Urothelium cell line (cell line): ENCODE measurements at places on chromosomes 2 and 18.

- no peak for DNase-seq
Observed at GRCh38 chr2:144675731-144676130, 155.8 kb upstream of the ZEB2 start.

DNA sequence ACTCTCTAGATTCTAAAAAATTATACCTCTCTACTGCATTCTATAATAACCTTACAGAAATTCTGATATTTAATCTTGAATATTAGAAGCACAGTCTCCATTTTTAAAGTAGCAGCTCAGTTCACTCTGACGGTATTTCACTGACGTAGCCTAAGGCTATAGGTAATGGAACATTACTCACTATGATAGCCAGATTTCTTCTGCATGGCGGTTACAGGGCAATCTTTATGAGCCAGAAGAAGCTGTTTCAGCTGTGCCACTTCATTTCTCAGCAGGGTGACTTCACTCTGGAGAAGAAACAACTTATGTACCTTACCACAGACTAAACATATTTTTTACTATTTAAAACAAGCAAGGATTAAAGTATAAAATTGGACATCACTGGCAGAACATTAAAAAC lies 75.3 kb upstream of the CHN1 start:
- DNase-seq = no peak

- no peak for DNase-seq
Observed at GRCh38 chr2:241499146-241499965, 9.0 kb downstream of the STK25 start.

- DNase-seq = no peak
Observed at GRCh38 chr2:179805001-179805400, 56.4 kb downstream of the ZNF385B start.

GRCh38 chr2:144358979-144359541 lies 160.9 kb downstream of the ZEB2 start:
- peak; percentile 8 for DNase-seq

DNA sequence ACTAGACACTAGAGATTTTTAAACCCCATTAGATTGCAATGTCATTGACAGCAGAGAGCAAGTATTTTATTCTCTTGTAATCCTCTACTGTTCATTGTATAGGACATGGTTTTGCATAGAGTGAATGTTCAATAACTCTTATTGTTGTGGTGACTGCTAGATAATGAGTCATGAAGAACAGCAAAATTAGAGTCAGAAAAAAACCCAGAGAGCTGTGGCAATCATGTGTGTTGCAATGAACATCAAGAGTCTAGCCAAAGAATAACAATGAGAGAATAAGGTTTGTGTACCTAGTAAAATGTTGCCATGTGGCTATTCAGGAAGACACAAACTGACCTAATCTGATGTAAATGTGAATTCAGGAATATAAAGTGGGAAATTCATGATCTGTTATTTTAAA lies 684.0 kb downstream of the DSC3 start:
- peak; percentile 2 for DNase-seq

DNA sequence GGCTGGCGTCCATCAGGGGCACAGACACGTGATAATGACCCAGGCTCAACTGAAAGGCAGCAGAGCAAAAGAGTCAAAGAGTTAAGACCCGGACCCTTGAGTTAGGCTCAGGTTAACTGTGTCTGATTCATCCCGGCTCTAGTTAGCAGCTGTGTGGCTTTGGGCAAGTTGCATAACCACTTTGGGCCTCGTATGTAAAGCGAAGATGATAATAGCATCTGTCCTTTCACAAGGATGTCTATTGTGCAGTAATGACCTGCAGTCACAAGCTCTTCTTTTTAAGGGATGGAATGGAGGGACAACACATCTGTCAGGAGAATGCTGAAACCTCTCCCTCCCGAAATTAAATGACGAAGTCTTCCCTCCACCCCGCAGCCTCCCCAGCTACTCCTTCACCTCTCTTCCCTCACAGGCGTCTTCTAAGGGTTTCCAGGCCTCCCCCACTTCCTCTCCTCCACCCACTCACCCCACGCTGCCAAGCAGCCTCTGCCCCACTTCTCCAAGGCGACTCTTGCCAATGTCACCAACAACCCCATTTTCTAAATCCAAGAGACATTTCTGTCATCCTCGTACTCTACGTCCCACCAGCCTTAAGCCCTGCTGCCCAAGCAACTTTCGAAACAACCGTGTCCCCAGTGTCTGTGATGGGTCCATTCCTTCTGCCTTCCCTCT lies 135.1 kb upstream of the ID2 start:
- no peak for DNase-seq

DNA sequence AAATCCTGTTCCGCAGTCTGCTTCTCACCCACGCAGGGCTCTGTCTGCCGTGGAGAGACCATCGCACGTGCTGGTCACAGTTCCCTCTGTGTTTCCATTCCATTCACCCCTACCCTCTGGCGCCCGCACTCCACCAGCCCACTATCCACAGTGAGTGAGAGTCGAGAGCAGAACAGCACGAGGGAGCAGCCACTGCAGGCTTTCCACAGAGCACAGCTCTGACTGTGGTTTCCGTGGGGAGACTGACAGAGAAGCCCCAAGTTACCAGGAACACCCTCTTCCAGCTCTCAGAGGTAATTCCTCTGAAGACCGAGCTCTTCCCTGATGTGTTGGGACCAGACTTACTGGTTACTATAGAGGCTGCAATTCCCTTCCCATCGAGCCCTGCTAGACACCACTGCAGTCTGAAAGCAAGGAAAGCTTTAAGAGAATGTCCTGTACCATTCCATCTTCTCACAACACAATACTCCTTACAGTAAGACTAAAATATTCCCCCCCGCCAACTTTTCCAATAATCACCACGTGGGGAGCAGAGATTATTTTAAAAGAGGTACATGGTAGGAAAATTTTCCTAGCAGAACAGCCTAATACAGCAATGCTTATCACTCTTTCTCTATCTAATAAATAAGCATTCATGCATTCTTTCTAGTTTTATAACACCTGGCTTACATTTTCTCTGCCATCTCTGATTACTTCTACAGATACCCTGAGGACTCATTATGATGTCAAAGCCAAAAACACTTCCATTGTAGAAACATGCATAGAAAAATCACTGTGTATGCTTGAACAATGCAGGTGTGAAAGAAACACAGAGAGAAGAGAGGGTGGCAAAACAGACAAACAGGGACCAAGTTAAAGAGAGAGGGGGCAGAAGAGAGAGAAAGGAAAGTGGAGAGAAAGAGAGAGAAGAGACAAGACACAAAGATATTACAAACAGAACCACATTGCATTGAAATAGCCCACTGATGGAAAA lies 4.7 kb downstream of the MYT1L start:
- no peak for DNase-seq

DNA sequence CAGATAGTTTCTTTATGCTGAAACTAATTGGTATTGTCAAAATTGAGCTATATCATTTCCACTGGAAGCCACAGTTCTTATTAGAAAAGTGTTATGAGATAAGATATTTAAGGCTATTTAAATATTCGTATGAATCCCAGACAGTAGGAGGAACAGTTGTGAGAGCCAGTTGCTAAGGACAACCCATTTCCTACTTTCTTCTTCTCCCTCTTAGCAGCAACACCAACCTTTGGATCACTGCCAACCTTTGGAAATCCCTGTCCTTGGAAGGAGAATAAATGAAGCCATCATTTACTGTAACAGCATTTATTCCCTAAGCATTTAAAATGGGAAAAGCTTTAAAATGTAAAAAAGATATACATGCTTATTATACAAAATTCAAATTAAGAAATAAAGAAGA lies 85.8 kb downstream of the PLCL1 start:
- no peak for DNase-seq

GRCh38 chr2:37851828-37852584 lies 73.1 kb upstream of the RMDN2 start:
- no peak for DNase-seq

- no peak for DNase-seq
Observed at GRCh38 chr18:61731693-61732376, 161.0 kb downstream of the RNF152 start.

- DNase-seq = no peak
Observed at GRCh38 chr2:8133913-8134472, 547.9 kb upstream of the ID2 start.

- no peak for DNase-seq
Observed at GRCh38 chr2:118752762-118753429, 94.6 kb downstream of the EN1 start.

GRCh38 chr18:23266717-23267446 lies 131.6 kb downstream of the CABLES1 start:
- no peak for DNase-seq

DNA sequence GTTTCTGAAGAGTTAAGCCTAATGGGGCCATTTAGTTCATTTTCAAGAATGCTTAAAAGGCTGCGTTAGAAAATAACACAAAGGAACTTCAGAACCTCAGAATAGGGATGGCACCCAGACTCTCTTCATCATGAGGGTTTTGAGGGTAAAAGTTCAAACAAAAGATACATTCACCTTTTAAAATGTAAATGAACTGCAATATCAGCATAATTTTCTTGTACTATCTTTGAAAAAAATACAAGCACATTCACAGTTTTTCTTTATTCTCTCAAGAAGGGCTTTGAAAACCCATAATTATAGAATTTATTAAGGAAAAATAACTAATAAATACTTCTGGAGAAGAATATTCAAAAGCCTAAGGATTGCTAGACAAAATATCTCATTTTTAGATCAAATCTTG lies 791.0 kb downstream of the DCC start:
- no peak for DNase-seq

- DNase-seq = no peak
Observed at GRCh38 chr2:237348281-237348865, 65.6 kb downstream of the COL6A3 start.

GRCh38 chr2:168594778-168595177 lies 138.7 kb downstream of the CERS6 start:
- DNase-seq = no peak

GRCh38 chr2:195031411-195031810 lies 625.6 kb upstream of the SLC39A10 start:
- no peak for DNase-seq

GRCh38 chr2:237614151-237614720 lies 13.2 kb upstream of the LRRFIP1 start:
- DNase-seq = no peak

GRCh38 chr18:45627204-45627526 lies 11.9 kb downstream of the SLC14A2 start:
- DNase-seq = no peak

DNA sequence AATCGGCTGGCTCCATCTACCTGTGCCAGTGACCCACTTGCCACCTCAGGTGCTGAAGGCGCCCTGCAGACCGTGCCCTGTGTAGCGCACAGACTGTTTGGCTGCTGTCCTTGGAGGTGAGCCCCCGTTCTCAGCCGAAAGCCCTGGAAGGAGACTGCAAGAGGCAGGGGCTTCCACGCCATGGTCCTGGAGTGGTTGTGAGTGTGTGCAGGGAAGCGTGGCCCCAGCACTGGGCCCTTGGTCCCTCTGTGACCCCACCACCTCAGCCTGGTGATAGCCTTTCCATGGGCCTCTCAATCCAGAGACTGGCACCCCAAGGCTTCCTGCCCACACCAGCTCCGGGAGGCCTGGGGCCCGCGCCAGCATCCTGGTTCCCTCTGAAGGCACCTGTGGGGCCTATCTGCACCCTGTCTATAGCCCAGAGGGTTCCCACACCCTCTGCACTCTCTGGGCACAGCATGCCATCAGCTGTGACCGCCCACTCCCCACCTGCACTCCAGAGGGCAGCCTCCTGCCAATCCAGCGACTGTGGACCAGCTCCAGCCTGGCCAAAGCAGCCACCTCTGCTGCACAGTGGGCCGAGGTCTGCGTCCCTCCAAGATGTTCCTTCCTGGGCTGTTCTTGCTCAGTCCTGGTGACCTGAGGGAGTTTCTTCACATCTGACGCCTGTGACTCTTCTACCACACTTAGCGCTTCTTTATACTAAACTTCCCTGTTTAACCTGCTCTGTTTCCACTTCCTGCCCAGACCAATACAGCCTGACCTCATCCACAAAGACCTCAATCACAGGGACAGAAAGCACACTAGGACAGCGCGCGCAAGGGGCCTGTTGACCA lies 109.5 kb downstream of the EIPR1 start:
- no peak for DNase-seq

- DNase-seq = no peak
Observed at GRCh38 chr2:120678251-120678650, 57.4 kb upstream of the GLI2 start.

DNA sequence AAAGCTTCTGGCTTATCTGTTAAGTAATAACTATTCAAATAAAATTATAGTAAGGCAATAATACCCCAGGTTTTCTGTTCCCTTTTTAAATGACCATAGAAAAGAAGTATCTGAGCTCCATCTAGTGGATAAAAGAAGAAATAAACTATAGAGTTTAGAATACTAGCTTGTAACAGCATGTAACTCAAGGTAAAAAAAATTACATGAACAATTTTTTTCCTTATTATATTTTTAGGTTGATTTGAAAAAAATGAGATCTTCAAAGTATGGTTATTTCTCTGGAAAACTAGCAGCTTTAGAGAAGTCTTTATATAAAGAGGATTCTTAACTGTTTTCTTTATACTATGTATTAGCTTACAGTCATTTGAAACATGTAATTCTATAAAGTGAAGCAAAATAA lies 58.1 kb downstream of the NCKAP1 start:
- DNase-seq = peak; percentile 25

GRCh38 chr2:151933266-151933804 lies 105.1 kb upstream of the ARL5A start:
- no peak for DNase-seq

GRCh38 chr2:160044728-160045127 lies 17.7 kb downstream of the PLA2R1 start:
- DNase-seq = no peak

- DNase-seq = peak; percentile 78
Observed at GRCh38 chr2:30366199-30366691, 80.8 kb upstream of the LCLAT1 start.

DNA sequence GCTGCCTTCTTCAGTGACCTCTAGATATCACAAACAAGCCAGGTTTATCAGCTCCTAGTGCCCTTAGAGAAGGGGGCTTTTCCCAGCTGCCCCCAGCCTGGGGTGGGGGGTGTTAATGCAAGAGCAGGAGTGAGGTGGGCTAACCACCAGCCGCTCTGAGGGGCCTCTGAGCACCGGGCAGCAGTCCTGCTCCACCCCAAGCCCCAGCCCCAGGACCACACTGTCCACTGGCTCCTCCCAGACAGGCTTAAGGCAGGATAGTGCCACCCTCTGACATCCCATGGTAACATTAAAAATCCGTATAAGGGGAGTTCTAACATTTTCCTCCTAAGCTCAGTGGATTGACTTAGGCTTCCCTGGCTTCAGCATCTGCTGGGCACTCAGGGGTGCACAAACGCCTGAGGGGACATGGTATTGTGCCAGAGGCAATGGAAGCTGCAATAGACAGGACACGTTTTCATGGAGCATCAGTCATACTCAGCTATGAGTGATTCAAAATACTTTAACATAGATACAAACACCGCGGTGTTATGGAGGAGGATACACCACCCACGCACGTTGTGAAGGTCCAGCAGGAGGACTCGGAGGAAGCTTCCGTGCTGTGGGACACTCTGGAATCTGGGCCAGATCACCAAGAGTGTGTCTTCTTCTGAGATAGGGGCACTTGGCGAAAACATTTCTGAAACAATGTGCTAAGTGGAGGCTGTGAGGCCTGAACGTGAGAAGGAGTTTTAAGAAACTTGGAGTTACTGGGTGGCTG lies 112.7 kb upstream of the EPC2 start:
- DNase-seq = no peak
